GM13977 (cell line): ENCODE measurements at places on chromosomes 7 and 10.
A peak's percentile ranks its signal among the peaks of the same experiment; 100 is the strongest.

- DNase-seq: no peak
Observed at GRCh38 chr10:74967911-74968666, 141.7 kb downstream of the KAT6B start.

DNA sequence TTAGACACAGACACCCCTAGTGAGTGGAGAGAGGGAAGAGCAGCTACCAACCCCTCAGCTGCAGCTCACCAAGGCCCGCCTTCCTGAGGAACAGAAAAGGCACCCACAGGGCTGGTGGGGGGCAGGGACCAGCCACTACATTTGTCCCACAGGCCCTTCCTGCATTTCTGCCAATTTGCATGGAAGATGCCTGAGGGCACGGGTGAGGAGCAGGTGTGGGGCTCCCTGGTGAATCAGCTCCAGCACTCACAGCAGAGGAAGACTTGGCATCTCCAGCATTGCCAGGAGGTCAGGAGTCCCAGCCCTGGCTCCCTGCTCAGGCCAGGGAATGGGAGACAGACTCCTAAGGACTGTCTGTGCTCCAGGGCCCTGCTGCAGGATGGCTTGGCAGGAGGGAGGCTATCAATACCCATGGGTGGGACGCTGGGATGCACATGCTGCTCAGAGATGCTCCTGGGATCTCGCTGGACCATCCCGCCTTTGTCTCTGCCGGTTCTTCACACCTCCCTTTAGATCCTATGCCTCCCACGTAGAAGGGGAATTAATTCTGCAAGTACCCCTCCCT, 109.7 kb downstream of the SLIT1 start:
- DNase-seq: no peak

- no peak for DNase-seq
Observed at GRCh38 chr10:116324227-116324950, at the start of gene CCDC172. Gene CCDC172, plus strand, starts transcription at chr10:116324448. Its CDS starts 564 bp downstream, at chr10:116325012.

GRCh38 chr7:87427288-87427687, 48.2 kb downstream of the ABCB4 start:
- no peak for DNase-seq

DNA sequence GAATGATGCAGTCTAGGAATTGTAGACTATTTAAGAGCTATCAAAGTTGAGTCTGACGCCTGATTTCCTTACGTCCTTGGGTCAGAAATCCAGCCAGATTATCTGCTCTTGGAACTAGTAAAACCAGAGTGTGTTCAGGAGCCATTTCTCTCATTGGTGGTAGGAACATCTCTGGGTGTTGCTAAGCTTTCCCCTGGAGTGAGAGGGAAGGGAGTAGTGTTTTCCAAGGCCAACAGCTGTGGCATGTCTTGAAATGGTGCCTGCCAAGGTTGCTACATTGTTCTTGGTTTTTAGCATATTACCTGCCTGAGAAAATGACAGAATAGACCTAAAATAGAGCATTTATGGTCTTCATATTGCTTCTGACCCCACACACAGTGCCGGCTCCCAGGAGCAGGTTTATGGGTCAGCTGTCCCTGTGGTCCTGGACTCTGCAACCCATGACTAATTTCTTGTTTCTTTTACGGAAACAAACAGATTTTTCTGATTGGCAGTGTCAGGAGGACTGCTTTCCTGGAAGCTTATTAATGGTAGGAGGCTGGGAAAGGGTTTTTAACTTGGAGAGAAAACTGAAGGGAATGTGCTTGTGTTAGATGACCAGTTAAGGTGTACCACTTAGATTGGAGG, 17.5 kb downstream of the GBF1 start:
- DNase-seq: no peak

DNA sequence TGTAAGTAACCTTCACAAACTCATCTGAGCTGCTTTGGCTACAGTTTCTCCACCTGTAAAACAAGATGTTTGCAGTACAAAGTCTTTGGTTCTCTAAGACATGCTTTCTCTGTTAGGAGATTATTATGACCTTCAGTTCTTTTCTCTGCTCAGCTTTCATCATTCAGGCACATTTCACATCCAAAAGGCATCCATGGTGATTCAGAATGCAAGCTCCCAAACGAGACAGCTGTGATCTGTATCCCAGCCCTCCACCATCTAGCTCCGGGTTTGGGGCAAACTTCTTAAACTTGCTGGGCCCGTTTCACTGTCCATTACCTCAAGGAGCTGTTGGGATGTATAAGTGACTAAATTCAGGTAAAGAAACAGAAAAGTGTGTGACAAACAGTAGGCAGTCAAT, 95.8 kb upstream of the COL1A2 start:
- no peak for DNase-seq

GRCh38 chr7:76193883-76194282, 7.8 kb upstream of the SRRM3 start:
- DNase-seq: no peak

DNA sequence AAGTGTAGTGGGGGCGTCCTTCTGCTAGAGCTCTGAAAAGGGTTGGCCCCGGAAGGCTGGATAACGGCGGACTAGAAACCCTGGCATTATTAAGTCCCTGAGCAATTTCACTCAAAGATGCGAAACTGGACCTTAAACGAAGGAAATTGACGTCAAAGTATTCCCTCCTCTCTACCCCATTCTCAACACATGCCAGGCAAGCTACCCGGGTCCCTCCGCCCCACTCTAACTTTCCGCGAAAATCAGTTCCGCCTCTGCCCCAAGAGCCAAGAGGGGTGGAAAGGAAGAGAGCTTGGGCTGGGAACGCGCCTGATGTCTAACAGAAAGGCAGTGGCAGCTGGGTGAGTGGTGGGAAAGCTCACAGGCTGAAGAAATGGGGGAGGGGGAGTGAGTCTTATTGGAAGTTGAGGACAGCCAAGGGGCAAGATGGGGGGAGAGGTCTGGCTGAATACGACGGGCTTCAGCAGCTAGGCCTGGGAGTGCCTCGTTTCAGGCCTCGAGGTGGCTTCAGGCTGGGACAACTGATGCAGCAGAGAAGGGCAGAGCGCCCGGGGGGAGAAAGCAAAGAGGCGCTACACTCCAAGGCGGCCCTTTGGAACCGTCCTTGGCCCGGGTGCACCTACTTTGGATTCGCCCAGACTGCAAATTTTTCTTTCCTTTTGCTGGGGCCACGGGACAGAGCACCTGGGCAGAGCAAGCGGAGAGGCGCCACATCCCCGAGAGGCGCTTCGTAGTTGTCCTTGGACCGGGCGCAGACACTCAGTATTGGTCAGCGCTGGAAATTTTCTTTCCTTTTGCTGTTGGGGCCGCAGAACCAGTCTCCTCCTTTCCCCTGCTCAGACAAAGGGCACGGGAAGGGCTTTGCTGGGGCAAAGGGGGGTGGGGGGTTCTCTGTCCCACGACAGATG, 2.0 kb upstream of the FEZF1 start:
- DNase-seq: no peak

GRCh38 chr10:78533098-78533497, 499.4 kb downstream of the RPS24 start:
- DNase-seq: no peak

DNA sequence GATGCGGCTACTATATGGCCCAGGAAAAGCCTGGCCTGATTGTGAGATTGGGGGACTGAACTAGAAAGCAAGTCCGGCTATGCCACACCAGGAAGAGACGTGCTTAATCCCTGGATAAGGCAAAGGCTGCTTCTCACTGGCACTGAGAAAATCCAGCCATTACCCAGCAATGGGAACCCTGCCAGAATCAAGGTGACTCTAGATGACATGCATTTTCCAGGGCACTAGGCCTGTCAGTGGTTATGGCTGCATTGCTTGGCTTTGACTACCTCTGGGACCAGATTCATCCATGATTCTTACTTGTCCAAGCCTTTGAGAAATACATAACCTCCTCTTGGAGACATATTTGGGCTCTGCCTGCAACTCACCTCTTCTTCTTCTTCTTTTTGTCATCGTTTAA, 317.2 kb downstream of the GRID1 start:
- DNase-seq: no peak

DNA sequence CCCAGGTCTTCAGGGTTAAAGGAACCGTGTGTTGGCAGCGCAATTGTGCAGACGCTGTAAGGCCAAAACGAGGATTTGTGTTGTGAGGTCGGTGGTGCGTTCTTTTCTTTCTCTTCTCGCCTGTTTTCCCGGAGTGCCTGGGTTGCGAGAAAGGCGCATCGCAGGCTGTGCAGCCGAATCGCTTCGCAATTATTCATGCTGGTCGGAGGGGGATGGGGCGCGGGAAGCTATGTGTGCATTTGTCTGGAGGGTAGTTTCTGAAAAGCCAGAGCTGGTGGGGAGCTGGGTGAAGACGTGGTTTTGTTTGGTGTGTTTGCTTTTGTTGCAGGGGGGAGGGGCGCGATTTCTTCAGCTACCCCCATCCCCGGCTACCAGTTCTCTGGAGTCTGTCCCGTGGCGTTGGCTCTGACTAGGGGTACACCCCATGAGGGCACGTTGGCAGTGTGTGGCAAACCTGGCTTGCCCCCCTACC, 2.1 kb downstream of the MXI1 start:
- peak; percentile 54 for DNase-seq

- DNase-seq: no peak
Observed at GRCh38 chr10:76444034-76444800, 1012.8 kb downstream of the LRMDA start.

DNA sequence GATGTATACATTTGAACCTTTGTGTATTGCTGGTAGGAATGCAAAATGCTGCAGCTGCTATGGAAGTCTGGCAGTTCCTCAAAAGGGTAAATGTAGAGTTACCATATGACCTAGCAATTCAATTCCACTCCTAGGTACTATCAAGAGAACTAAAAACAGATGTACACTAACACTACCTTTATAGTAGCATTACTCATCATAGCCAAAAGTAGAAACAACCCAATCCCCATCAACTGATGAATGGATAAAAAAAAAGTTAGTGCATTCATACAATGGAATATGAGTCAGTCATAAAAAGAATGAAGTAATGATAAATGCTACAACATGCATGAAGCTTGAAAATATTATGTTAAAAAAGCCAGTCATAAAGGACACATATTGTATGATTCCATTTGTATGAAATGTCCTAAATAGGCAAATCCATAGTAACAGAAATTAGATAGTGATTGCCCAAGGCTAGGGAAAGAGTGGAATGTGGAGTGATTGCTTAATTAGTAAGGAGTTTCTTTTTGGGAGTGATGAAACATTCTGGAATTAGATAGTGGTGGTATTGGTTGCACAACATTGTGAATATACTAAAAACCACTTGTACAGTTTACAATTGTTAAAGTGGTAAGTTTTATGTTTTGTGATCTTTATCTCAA, 96.4 kb upstream of the AOAH start:
- DNase-seq: no peak

DNA sequence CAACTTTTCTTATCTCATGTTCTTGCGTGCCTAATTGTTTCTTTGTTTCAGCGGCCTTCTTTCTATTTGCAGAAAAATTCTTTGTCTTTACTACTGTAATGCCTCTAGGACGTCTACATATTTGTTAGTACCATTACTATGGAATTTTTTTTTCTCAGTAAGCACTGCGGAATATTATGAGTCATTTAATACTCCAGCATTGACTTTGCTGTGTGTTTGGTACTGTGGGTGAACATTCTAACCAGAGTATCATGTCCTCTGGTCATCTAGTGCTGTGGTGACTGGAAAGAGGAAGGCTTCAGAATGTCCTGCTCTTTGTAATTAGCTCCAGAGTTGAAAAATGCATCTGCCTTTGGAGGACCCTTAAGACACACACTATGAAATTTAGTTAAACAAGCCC, 58.5 kb upstream of the FERD3L start:
- no peak for DNase-seq

DNA sequence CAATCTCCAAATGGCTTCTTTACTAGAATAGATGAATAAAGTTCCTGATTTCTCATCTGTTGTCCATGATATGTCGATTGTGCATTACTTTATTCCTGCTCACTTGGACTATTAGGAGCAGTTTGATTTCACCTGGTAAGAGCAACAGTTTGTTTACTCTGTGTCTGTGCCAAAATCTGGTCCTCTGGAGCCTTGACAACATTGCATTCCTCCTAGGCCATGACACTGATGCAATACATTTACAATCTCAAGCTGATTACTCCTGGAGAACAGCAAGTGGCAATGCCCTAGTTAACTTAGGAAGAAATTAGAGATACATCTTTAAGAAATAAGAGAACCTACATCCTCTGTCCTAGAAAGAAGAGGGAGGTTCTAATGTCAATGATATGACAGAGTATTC, 71.8 kb downstream of the SGCE start:
- DNase-seq: no peak

DNA sequence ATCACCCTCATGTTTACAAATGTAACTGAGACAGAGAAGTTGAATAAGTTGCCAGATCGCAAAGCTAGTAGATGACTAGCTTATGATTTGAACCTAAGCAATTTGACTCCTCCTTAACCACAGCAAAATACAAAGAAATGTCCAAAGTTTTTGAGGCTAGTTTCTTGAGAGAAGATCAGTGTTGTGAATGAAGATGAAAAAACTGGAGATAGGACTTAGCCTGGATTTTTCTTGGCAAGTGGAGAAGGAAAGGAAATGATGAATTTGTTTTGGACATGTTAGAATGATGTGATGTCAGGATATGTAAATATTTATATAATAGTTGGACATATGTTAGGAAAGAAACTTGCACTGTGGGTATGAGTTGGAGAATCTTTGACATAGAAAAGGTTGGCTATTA, 149.8 kb downstream of the LSMEM1 start:
- DNase-seq: no peak

DNA sequence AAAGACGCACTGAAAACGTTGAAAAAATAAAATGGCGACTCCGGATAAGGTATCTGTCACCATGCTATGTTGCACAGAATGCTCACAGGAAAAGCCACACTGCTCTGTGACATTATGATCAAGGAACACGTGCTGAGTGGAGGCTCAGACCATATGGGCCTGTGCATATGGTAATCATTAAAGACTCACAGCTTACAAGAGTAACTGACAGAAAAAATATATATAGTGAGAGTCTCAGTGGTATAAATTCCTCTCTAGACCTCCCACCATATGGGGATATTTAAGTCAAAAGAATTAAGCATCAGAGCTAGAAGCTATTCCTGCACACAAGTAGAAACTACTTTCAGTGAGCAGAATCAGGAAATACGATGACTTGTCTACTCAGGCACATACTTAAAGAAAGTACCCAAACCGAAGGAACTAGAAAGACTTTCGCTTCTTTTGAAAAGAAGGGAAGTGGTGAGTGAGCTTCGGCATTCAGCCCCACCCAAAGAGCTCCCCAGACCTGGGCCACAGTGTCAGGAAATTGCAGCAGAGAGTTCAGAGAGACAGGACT, 65.1 kb upstream of the MPP7 start:
- peak; percentile 53 for DNase-seq

DNA sequence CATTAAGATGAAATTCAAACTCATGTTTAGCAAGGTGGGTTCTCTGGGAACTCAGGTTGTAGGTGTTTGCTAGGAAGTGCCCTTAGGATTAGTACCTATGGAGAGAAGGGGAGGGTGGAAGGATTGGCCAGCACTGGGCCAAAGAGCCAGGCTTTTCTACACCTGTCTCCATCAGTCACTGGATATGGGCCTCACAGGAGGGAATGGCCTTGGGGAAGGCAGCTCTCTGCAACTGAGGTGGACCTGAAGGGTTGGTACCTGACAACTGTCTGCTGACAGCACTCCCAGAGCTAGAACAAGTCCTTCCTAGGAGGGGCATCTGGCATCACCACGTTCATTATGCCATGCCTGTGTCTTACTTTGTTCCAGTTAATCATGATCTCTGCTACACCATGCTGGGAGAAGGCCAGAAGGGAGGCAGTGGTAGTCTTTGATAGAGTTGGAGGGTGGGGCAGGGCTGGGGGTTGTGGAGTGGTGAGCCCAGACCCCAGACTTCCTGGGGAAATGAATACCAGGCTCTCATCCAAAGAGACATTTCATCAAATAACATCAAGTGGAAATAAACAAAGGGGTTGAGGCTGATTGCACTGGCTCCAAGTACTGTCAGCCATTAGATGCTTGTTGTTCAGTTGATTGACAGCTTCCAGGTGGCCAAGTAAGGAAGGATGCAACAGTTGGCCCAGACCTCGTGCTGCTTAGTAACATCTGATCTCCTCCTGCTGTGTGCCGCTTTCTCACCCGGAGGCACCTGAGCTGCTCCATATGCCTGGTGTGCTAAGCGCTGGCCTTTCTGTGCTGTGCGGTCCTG, 70.6 kb upstream of the PIK3CG start:
- no peak for DNase-seq
